ENCODE measurements at places on chromosomes 13 and 19.

GRCh38 chr19:18292810-18293641, 11.6 kb upstream of the JUND start:
- peak; percentile 65 for DNase-seq

GRCh38 chr19:35742121-35742724, at the start of gene IGFLR1:
Gene IGFLR1, minus strand, starts transcription at chr19:35742452. Its CDS starts 1,272 bp downstream, at chr19:35741180.
- DNase-seq, result no peak

DNA sequence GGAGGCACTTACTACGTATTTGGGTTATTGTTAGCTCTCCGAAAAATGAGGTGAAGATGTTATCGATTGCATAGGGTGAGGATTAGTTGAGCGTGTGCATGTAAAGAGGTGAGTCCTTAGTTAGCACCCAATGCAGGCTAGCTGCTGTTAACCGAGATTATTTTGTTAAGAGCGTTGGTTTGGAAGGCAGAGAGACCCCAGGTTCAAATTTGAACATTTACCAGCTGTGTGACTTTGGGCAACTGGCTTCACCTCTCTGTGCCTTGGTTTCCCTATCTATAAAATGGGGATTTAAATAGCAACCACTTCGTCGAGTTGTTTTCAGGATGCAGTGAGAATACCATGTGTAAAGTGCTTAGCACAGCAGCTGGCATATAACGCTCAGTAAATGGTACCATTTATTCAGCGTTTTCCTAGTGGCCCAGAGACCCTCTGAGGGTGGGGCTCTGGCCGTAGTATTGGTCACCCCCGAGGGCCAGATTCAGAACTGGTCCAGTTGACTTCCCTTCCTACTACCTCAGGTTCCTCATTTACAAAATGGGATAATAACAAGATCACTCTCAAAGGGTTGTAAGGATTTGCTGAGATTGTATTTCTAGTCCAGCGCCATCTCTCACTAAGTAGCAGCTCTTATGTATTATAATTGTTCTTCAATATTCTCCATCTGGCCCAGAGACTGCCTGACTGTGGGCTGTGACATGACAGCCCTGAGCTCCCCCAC, 887 bp downstream of the SIPA1L3 start:
- no peak for DNase-seq

DNA sequence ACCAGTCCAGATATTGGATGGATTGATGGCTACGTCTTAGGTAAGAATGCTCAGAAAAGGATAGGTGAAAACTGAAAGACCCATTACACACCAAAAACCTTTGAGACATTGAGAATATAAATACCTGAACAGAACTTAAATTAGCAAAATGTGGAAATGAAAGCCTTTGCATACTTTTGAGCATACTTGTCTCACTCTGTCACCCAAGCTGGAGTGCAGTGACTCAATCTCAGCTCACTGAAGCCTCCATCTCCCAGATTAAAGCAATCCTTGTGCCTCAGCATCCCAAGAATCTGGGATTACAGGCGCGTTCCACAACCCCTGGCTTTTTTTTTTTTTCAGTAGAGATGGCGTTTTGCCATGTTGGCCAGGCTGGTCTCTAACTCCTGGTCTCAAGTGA, 695.3 kb downstream of the DACH1 start:
- DNase-seq, result no peak

DNA sequence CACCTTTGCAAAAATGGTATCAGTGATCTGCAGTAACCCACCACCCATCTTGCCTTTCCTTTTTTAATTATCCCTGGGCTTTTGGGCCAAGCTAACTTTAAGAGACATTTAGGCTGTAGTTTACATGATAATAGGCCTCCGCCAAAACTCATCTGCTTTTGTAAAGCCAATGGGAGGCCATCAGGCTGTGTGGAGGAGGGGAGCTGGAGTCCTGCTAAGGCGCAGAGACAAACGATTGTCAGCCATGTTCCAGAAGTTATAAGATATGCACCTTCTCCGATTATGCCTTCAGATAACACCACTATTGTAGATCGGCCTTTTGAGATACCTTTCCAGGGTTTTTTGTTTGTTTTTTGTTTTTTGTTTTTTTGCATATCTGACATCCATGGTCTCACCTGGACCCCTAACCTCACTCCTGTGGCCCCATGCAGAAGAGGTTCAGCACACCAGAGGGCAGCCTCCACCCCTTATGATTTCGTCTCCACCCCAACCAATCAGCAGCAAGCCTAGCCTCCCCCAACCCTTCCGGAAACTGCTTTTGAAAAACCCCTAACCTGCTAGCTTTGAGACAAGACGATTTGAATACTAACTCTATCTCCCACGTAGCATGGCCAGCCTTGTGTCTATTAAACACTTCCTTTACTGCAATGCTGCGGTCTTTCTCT, 113.9 kb upstream of the UBL3 start:
- no peak for DNase-seq

DNA sequence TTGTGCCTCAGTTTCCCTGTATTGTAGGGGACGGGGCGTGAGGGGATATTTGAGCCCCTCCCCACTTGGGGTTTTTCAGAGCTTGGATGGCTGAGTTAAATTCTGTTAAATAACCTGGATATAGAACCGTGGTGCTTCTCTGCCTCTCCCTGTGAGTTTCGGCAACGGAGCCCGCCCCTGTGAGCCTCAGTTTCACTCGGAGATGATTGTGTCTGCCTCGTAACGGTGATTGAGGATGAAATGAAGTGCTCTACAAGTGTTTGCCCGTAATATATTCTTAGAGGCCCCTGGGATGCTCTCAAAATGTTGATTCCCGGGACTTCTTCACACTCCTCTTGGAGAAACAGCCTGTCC, 509 bp downstream of the KXD1 start:
- no peak for DNase-seq

- DNase-seq, result peak; percentile 69
These were observed 14.7 kb upstream of the ADGRE5 start for GRCh38 chr19:14366529-14366928.

Measured in NCI-H146 (cell line).